Dorsolateral prefrontal cortex (tissue), 122 donors: ENCODE measurements at places on chromosomes 1 and 21.

- no peak for DNase-seq
These were observed 135.2 kb downstream of the PSMG1 start for GRCh38 chr21:39048064-39048463.

DNA sequence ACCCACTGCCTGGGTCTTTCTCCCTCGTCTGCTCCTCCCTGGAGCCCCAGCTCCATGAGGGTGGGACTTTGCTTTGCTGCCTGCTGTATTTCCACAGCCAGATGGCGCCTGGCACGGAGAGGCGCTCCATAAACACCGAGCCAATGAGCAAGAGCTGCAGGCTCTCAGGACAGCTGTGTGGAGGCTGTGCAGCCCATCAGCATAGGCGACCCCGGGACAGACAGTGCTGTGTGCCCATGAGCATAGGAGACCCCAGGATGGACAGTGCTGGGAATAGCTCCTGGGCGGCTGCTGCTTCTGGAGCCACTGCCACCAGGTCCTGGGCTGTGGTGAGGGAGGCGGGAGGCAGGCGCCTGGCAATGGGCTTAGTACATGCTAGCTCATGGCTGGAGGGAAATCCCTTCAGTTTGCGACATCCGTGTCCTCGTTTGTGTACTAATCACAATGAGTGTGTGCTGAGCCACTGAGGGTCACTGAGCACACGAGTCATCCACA is 29.2 kb downstream of the CEP104 start:
- peak; percentile 46 for DNase-seq

DNA sequence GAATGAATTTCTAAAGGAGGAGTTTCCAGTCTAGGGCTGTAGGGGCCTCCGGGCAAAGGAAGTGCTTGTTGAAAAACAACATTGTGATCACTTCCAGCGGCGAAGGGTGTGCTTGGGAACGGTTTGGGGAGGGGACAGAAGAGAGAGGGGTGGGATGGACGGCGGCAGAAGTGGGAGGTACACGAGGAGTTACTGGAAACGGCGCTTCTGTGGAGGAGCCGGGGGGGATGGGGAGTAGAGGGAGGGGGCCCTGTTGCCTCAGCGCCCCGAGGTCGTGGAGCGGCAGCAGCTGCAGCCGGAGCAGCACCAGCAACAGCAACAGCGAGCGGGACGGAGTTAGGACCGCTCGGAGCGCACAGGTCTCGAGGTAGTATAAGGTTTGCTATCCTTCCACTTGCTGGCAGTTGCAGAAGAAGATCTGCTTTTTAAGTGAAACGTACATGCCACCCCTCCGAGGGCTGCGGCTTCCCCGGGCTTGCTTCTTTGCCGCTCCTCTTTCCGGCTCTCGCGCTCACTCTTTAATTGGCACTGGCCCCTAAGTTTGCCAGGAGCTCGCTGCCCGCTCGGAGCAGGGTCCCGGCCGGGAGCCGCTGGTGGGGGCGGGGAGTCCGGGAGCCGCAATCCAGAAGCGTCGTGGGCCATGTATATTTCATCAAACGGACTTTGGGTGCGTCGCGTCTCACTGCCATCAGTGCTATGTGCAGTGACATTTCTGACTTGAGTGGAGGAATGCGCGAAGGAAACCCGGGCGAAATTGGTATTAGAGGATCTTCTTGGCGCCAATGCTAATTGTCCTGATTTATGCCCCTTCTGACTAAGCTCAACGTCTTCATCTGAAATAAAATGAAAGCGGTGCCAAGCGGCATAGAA is 771 bp upstream of the NTNG1 start:
- DNase-seq: peak; percentile 33

DNA sequence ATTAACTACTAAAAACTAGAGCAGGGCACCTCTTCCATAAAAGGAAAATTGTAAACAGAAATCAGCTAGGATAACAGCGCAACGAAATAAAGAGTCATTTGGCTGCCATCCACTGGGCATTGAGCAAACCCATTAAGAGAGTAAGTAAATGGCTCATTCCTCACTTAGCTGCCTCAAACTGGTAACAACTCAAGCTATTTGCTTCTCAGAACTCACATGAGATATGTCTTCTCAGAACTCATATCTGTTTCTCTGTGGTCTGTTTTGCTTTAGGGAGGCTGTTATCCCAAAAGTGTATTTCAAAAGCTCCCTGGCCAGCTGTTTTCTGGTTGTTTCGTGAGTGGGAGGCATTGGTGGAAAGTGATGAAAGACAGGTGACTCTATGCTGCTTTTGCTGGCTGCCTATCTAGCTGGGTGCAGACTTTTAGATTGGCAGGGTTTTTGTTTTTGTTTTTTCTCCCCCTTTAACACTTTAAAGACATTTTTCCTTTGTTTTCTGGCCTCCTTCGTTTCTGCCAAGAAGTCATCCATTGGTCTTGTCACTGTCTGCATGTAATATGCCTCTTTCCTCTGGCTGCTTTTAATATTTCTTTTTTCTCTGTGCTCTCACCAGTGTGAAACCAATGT is 269.2 kb upstream of the RGS18 start:
- no peak for DNase-seq

DNA sequence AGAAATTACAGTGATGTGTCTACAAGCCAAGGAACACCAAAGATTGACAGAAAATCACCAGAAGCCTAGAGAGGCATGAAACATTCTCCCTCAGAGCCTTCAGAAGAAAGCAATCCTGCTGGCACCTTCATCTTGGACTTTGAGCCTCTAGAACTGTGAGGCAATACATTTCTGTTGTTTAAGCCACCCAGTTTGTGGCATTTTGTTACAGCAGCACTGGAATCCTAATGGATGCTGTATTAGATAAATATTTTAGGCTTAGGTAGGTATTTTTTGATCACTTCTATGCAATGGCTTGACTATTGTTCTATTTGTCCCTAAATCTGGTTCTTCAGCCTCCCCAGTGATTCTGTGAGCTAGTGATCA is 453.1 kb downstream of the LTN1 start:
- no peak for DNase-seq

DNA sequence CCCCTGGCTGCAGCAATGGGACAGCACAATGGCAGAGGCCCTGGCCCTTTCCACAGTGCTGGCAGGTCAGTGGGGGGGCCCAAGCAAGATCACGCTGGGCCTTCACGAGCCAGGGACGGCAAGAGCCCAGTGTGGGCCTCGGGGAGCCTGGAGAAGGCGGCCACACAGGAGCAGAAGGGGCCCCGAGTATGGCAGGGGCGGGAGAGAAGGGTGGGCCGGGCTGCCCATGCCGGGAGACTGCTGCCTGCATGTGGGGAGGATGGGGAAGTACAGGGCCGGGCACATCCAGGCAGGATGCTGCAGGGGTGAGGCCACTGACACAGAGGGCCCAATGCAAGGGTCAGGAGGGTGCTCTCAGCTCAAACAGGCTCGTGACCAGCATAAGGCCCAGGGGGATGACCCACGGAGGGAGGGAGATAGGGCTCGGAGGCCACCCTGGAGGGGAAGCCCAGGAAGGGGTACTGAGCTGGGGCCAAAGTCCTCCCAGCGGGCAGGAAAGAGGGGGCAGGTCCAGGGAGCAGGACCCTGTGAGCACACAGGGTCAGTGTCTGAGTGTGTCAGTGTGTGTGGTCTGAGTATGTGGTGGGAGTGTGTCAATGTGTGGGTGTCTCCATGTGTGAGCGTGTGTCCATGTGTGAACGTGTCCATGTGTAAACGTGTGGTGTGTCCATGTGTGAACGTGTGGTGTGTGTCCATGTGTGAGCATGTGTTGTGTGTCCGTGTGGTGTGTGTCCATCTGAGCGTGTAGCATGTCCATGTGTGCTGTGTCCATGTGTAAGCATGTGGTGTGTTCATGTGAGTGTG is 13.1 kb downstream of the SLC19A1 start:
- DNase-seq: no peak

DNA sequence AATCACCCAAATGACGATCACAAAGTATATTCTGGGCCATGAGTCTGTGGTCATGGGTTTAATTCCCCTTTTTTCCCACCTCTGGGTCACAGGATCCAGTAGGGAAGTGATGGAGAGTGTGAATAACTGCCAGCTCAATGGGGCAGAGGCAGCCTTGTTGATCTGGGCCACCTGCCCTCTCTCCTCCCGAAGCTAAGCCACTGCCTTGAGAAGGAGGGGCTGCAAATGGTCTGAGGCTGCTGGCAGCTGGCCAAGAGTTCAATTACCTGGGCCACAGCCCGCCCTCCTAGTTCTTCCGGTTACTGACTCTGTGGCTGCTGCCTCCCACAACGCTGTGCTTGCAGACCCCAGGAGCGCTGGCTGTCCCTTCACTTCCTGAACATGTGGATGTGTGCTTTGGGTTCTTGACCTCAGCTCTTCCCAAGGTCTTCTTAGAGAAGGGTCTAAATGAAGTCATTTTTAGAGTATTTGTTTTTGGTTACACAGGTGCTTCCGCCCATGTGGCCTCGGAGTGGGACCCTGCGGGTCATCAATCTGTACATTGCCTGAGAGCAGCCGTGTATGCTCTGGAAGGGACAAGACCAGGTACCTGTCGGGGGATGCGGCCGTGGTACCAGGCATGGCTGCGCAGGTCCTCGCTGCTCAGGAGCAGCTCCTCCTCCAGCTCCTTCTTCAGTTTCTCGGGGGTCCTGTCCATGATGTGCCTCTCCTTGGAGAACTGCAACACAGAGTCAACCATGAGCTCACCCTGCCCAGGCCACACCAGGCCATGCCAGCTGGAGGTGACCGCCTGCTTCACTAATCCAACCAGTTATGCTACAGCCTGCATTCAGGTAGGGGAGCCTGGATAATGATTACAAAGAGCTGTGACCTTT is 89.7 kb downstream of the BCAR3 start:
- no peak for DNase-seq

DNA sequence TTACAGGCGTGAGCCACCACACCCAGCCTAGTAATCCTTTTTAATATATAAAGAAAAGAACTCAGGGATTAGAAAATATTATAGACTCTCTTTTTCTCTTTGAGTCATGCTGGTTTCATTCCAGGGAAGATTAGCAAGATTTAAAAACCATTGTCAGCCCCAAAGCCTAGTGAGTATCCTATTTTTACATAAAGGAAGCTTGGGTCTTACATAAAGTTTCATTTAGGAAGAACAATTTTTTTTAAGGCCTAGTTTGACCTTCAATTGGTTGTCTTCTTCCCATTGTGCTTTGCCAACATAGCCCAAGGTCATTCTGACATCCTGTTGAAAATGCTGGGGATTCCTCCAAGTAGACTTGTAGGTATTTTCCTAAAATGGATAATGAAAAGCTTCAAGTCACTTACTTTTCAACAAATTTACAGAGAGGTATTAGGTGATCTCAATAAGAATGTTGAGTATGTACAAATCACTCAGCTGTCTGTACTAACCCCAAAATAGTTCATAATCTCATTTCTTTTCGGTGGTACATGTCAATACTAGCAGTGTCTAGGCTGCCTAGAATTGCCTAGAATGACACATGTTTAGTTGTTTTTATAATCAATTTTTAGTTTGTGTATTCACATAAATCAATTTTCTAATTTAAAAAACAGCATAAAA is 4.3 kb upstream of the KIF14 start:
- no peak for DNase-seq

DNA sequence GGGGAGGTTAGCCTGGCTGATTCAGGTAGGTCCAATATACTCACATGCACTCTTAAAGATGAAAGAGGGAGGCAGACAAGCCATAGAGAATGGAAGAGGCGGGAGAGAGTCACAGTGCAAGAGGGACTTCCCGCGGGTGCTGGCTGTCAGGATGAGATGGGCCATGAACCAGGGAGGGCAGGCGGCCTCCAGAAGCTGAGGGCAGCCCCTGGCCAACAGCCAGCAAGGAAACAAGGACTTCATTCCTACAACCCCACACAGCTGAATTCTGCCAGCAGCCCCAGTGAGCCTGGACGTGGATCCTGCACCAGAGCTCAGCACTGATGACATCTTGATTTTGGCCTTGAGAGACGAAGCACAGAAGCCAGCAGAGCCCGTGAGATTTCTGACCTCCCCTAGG is 15.1 kb upstream of the B3GALT5 start:
- DNase-seq: no peak

DNA sequence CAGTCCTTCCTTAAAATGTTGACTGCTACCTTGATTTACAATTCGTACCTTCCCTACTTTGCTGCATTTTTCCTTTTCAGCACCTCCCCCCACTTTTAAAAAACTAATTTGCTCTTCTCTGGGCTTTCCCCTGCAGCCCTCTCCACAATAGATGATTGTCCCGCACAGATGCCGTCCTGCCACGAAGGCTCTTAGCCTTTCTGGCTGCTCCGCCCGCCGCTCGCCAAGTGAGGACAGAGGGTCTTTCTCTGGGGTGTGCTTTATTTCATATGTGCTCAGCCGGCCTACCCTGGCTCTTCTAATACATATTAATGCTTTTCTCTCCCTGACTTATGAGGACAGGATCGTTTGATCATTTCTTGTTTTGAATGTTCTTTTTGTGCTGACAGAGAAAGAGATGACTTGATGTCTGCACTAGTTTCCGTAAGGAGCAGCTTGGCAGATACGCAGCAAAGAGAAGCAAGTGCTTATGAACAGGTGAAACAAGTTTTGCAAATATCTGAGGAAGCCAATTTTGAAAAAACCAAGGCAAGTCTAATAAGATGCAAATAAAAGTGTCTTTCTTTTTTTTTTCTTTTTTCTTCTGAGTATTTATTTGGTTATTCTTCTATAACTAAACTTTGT is 60.6 kb downstream of the SDCCAG8 start:
- peak; percentile 85 for DNase-seq

DNA sequence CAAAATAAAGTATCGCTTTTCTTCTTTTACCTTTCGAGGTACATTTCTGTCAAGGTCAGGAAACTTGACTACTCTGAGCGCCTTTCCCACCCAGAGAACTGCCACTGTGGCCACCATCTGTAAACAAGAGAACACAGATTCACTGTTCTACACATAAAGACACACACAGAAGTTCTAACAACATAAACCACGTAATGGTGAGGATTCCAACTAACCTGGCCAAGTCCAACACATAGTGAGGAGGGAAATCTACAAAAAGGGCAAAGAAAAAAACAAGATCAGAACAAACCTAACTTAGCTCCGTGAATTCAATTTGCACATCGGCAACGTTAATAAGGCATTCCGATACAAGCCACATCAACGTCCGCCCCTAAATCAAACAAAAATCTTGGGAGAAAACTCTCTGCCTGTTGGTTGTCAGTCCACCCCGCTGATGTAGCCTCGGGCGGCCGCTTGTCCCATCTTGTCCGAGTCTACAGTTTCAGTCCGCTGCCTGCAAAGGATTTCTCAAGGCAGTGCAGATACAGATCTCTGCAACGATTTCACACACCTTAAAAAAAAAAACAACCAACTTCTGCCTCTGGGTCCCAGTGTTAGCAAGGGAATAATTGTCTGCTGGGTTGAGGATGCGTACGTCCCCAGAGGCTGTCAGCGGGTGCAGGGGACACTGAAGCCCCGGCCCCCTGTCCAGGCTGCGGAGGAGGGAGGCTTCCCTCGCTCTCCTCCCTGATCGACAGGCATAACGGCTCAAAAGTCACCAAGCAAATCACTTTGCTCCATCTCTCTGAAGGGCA is 1.0 kb downstream of the SLC35D1 start:
- DNase-seq: peak; percentile 31

DNA sequence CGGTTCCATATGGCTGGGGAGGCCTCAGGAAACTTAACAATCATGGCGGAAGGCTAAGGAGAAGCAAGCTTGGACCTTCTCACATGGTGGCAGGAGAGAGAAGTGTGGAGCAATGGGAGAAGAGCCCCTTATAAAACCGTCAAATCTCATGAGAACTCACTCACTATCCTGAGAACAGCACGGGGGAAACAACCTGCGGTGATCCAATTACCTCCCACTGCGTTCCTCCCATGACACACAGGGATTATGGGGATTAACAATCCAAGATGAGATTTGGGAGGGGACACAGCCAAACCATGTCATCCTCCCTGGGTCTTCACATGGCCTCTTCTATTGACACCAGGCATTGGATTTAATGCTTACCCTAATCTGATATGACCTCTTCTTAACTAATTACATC is 455.1 kb upstream of the VAMP3 start:
- no peak for DNase-seq

GRCh38 chr1:105533996-105534395 is 1522.5 kb upstream of the PRMT6 start:
- no peak for DNase-seq
